Midbrain (tissue), 1 donor: ENCODE measurements at places on chromosomes 4 and X.
A peak's percentile ranks its signal among the peaks of the same experiment; 100 is the strongest.

GRCh38 chrX:11944501-11944900 is 186.5 kb downstream of the MSL3 start:
- no peak for DNase-seq

DNA sequence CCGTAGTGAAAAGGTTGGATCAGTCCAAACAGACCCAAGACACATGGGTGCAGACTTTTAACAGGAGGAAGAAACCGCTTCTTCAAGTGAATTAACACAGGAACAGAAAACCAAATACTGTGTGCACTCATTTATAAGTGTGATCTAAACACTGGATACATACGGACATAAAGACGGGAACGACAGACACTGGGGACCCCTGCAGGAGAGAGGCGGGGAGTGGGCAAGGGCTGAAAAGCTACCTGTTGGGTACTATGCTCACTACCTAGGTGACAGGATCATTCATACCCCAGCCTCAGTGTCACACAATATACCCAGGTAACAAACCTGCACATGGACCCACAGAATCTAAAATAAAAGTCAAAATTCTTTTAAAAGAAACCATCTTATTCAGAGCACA is 326.0 kb upstream of the NOCT start:
- DNase-seq, result no peak

DNA sequence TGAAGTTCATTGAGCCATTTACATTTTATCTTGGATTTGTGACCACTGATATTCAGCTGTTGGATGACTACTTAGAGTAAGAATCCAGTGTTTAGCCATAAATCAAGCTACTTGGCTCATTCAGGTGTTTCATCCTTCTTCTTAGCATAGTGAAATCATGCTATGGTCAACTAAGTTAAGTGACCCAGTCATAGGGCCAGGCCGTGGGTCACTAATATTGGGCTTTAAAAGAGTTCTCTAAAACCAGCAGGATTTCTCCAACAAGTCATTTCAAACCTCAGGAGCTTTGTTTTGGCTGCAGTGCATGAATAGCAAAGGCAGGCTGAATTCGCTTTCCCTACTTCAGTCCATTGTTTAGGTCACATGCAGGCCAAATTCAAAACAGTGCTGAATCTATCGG is 181.0 kb downstream of the MAML3 start:
- DNase-seq, result no peak

GRCh38 chrX:119391279-119391678 is 7.9 kb upstream of the SLC25A43 start:
- DNase-seq, result no peak

DNA sequence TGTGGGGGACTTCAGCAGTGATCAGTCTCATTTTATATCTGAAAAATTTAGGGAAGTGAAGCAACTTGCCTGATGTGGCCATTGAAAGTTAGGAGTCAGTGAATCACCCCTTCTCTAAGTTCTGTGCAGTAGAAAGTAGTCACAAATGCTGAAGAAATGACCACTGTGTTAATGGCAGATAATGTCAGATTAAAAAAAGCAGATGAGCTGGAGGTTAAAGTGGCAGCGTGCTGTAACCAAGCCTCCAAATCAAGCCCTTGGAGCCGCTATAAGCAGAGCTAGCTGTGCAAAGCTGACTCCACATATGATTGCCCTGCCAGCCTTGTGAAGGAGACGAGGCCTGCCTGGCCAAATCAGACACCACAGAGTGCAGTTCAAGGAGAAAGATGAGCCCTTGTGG is 39.2 kb upstream of the PDE5A start:
- no peak for DNase-seq

DNA sequence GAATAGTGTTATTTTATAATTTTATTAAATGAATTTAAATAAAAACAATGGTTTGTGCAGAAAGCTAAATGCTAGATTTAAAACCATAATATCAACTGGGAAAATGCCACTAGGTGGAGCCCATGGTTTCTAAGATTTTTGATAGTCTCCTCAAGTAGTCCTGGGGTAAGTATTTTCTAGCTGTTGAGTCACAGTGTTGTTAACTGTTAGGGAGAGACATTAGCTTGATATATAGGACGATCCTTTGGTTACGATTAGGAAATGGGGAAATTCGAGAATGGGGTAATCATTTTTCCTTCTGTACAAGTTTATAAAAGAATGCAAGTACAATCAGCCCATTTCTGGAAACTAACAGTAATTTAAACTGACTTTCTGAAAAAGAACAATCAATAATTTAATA is 378.4 kb downstream of the ANKRD50 start:
- DNase-seq, result peak; percentile 51

- DNase-seq, result no peak
Measured at GRCh38 chr4:74327762-74328161, 19.5 kb downstream of the EPGN start.

- DNase-seq, result no peak
Measured at GRCh38 chr4:185761352-185762235, 50.4 kb downstream of the SORBS2 start.

DNA sequence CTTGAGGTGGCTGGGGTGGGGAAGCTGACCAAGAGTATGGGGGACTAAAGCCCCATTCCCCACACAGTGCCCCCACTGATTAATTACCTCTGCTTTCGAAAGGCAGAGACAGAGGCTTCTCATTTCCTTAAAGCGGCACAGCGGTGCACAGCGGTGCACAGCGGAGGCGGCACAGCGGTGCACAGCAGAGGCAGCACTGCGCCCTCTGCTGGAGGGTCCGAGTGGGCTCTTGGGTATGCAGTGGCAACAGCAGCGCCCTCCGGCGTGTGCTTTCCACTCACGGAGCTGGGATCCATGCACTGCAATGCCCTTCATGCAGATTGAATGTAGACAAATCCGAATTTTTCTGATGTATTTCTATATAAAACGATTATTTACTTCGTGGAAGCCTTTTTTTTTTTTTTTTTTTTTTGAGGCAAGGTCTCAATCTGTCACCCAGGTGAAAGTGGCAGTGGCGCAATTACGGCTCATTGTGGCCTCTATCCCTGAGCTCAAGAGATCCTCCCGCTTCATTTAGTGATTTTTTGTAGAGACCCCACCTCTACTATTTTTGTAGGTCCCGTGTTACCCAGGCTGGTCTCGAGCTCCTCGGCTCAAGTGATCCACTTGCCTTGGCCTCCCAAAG is 19.7 kb upstream of the PRPS2 start:
- peak; percentile 8 for DNase-seq

GRCh38 chrX:17007134-17007768 is 60.8 kb downstream of the REPS2 start:
- peak; percentile 21 for DNase-seq

DNA sequence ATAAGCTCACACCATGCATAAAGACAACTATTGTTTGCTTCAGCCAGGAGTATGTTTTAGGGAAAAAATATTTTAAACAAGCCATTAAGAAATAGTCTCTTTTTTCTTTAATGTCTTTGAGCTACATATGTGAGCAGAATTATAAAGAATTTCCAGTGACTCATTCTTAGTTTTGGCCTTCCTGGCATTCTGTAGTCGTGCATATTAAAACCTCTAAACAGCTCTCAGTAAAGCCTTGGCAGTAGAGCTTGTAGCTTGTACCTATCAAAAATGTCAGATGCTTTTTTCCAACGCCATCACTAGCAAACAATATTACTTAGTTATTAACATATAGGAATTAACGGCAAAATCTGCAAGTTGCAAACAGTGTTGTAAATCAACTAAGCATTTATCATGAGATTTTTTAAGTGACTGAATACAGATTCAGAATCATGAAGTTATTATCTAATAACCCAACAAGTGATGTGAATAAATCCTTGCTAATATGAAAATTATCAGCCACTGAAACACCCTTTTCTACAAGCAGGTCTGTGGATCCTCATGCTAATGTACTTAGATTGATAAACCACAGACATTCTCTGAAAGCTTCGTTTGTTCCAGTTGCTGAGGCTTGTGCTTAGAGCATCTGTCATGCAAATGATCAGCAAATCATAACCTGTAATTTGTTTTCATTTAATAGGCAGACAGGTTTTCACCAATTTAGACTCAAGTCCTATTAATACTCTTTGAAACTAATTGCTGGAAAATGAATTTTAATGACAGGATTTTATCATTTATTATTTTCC is 412.0 kb upstream of the ATOH1 start:
- DNase-seq, result peak; percentile 32

DNA sequence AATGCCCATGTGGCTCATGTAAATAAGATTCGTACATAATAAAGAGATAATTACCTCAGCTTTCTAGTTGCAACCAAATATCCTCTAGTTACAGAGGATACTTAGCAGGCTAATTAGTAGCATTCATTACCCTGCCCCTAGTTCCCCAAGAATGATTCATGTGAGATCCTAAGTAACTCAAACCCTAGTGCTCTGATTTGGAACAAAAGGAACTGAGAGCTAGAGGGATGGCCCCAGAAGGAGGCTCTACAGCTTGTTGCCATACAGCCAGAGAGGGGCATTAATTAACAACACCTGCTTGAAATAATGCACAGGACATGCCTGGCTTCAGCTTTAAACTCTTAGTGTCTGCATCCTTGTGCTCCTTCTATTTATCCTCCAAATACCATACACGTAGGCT is 32.6 kb upstream of the CBR4 start:
- DNase-seq, result no peak

- DNase-seq, result no peak
Measured at GRCh38 chr4:1246111-1246881, 2.6 kb downstream of the CTBP1 start.

DNA sequence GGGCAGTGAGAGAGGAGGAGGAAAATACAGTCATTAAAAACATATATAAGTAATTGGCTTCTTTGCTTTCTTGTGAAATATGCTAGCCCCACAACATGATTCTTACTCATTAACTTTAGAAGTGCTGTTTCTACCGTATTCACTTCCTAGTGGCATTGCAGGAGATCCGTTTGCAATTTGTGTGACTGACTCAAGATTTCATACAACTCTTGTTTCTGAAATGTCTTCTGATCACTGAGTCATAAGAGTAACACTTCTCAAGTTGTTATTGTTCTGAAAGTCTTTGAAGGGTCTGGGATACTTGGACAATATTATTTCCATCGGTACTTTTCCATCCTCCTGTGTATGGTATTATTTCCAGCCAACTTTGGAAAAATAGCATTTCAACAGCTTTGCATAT is 310.8 kb downstream of the PACRGL start:
- DNase-seq, result no peak

DNA sequence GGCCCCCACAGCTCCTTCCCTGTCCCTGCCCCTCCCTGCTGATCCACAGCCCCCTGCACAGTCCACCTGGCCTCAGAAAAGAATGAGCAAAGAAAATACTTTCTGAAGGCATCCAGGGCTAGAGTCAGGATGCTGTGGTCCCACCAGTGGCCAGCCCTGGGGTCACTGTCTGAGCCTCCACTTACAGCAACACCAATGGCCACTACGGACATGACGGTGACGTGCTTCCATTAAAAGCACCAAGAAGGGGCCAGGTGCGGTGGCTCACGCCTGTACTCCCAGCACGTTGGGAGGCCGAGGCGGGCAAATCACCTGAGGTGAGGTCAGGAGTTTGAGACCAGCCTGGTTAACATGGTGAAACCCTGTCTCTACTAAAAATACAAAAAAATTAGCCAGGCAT is 4.0 kb downstream of the JAKMIP1 start:
- DNase-seq, result no peak

DNA sequence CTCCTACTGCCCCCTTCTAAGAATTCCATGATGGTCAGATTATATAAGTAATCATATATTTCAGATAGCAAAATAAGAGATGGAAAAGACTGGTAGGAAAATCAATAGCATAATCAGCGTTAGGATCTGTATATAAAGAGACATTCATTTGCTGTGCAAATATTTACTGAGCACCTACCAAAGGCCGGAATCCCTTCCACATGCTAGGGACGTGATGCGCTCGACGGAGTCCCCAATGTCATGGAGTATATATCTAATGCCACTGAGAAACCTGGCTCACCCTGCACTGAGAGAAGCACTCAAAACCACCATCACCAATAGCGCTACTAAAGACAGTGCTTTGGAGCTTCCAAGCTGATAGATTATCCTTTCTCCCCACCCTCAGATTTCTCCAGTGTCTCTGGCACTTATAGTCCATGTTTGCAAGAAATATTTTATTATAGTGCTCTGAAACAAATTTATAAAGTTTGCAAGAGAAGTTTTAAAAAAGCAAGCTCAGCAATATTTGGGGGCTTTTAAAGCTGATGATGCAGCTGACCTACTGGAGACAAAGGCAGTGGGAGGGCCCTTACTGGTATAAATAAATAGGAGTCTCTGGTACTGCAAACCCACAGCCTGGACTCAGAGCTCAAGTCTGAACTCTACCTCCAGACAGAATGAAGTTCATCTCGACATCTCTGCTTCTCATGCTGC is at the start of gene CXCL13:
Gene CXCL13 (plus strand): TSS at position 611 of the 693 bp plus-strand sequence. CDS start 46 bp downstream, at position 657.
- no peak for DNase-seq

- DNase-seq, result no peak
Measured at GRCh38 chr4:110867981-110868720, 245.3 kb upstream of the PITX2 start.

- no peak for DNase-seq
Measured at GRCh38 chrX:73069365-73070035, 9.8 kb downstream of the PABPC1L2A start.

DNA sequence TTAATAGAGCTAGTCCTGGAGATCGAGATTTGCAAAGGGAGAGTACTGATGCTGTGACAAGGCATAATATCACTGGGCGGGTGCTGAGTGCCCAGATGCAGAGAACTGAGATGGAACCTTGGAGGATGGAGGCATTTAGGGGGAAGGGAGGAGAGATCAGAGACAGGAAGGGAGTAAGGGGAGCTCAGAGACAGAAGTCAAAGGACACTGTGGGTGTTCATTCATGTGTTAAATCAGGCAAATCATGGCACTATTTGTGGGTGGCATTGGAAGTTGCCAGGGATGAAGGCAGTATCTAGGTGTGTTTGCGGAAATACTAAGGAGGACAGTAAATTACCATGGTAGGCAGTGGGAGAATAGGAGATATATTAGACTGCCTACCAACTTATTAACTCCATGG is 135.0 kb downstream of the RBM46 start:
- no peak for DNase-seq

- no peak for DNase-seq
Measured at GRCh38 chr4:118281611-118282442, 71.0 kb downstream of the PRSS12 start.

GRCh38 chr4:81196126-81196650 is 18.8 kb downstream of the PRKG2 start:
- no peak for DNase-seq

GRCh38 chr4:71202705-71203104 is 136.1 kb upstream of the SLC4A4 start:
- DNase-seq, result no peak

DNA sequence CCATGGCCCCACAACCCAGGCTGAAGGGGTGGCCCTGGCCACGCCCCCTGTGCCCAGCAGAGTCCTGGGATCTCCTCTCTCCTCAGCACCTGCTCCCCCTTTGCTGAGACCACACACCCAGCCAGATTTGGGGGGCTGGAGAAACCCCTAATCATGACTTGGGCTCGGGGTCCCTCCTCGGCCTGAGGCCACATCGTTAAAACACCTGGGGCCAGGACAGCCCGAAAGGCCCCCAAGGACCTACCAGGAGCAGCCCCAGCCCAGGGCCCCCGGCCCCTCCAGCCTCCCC is 116.7 kb downstream of the FAM53A start:
- DNase-seq, result no peak

- DNase-seq, result peak; percentile 33
Measured at GRCh38 chr4:17515445-17516407, 761 bp downstream of the CLRN2 start.
